Mesenteric fat pad (tissue), 1 donor: ENCODE measurements at places on chromosomes 5 and 9. TPM values are rescaled to one million over a fixed set of nuclear protein-coding genes. Genes with fewer than 3 reads are reported as not detected.
A peak's percentile ranks its signal among the peaks of the same experiment; 100 is the strongest.

RNF183 gene
- total RNA-seq, result not detected

GTF3C4 gene
- 9.5 TPM for total RNA-seq

RNF208 gene
- total RNA-seq, result 5.9 TPM

MAPK9 gene
- 35.0 TPM for total RNA-seq

SLC6A3 gene
- not detected for total RNA-seq

SLC34A3 gene
- total RNA-seq, result not detected

SLC36A2 gene
- total RNA-seq, result not detected

TMEM250 gene
- 30.2 TPM for total RNA-seq

CCNJL gene
- total RNA-seq, result 0.80 TPM

HEMGN gene
- not detected for total RNA-seq

AK1 gene
- total RNA-seq, result 68.3 TPM

IL7R gene
- total RNA-seq, result 5.2 TPM

PCDHA1 gene
- not detected for total RNA-seq

PCDHGB1 gene
- total RNA-seq, result 1.3 TPM

NDUFB6 gene
- total RNA-seq, result 41.9 TPM

ZNF169 gene
- 4.6 TPM for total RNA-seq

CCDC183 gene
- total RNA-seq, result 0.71 TPM

DNA sequence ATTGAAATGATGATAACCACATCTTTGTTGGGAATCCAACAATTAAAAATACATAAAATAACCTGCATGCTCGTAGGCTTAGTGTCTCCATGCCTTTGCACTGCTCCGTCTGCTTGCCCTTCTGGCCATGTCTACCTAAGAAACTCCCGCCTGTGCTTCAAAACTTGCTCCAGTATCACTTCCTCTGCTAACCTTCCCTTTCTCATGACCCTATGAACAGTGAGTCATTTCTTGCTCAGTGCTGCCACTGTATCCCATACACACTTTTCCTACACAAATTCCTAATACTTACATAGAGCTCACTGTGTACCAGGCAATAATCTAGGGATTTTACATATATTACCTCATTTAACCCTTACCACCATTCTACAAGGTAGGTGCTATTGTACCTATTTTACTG is 33.5 kb downstream of the TMEM245 start:
- DNase-seq, result no peak

DNA sequence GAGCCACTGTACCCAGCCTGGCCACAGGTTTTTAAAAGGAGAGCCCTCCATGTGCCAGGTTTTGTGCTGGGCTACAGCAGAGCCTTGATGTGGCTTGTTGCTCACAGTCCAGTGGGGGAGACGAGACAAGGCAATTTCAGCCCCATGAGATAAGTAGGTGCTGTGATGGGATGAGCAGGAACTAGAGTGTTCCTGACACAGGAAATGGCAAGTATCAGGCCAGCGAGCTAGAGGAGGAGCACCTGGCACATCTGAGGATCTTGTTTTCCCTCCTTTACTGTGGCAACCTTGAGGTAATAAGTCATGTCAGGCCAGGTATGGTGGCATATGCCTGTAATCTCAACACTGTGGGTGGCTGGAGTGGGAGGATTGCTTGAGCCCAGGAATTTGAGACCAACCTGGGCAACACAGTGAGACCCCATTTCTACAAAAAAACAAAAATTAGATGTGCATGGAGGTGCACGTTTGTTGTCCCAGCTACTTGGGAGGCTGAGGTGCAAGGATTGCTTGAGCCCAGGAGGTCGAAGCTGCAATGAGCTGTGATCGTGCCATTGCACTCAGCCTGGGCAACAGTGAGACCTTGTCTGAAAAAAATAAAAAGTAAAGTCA is 3.8 kb upstream of the ZDHHC12 start:
- no peak for DNase-seq

DNA sequence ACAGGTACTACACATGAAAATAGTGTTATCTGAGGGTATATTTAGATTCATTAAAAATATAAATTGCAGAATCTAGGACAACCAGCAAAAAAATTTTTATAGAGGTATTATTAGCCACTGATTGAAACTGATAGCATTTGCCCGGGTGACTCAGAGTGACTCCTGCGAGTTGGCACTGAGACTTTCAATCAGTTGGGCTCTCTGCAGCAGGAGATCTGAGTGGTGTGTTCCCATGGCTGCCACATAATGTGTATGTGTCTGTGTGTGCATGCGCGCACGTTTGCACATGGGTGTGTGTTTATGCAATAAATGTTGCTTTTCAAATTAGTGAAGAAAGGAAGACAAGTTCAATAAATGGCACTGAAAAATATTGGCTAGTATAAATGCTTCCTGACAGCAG is 100.1 kb upstream of the MRPS30 start:
- no peak for DNase-seq

DNA sequence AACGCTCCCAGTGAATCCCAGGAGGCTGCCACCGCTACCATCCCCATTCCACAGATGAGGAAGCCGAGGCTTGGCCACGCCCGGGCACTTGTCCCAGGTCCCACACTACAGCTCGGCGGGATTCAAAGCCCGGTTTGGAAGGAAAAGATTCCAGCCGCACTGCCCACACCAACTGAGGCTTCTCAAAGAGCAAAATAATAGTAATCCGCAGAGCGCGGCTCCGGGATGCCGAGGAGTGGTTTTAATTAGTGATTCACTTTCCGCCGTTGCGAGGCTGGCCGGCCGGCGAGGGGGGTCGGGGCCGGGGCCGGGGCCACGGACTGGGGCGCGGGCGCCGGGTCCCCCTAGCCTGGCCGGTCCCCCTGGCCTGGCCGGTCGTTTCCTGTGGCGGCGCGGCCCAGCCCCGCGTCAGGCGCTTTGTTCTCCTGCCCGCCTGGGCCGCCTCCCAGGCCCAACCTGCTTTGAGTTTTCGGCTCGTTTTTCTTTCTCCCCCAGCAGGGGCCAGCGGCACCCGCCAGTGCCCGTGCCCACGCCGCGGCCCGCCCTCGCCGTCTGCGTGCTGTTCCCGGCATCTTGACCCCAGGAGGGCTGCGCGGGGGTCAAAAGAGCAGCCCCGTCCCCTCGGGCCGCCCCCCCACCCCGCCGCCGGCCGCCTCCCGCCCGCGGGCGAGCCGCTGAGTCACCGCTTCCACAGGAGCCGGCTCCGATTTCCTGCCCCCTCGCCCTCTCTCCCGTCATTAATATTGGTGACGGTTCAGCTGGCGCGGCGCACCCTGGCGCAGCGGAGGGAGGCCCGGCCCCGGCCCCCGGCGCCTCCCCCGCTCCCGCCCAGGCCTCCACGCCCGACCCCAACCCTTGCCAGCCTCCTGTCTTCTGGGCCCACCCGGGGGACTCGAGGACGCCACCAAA is 31.2 kb downstream of the FGF18 start:
- DNase-seq, result peak; percentile 93

DNA sequence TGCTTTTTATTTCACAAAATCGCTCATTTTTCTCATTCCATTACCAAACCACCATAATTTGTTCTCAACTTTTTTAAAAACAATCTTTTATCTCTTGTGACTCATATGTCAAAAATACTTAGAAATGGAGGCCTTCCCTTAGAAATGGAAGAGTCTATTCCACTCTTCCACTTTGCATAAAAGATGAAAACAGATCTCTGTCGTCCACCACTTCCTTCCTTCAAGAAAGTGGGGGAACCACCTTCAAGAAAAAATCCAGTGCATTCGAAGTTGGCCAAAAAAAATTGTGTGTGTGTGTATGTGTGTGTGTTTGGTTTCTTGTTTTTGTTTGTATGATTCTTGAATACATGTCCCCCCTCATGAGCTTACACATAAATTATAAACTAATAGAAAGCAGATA is 628.8 kb upstream of the DMAC1 start:
- no peak for DNase-seq

DNA sequence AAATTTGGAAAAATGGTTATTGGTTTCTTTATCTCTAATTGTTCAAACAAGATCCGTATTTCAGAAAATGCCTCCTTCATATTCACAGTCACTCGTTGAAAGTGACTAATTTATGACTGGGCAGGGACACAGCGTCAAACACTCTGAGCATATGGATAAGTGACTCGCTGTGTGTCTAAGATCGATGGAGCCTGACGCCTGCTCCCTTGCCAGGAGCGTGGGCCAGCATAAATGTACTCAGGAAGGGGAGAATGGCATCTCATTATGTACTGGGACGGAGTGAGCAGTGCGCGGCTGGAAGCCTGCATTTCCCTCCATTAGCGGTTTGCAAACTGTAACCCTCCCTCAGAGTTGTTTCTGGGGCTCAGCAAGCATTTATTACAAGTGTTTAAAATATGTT is 79.8 kb upstream of the CAST start:
- no peak for DNase-seq

DNA sequence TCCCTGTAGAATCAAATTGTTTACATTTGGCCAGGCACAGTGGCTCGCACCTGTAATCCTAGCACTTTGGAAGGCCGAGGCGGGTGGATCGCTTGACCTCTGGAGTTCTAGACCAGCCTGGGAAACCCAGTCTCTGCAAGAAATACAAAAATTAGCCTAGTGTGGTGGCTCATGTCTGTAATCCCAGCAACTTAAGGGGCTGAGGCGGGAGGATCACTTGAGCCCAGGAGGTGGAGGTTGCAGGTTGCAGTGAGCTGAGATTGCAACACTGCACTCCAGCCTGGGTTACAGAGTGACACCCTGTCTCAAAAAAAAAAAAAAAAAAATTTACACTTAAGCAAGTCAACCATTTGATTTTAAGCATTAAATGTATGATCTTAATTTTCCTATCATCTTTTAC is 17.5 kb upstream of the IQGAP2 start:
- DNase-seq, result no peak

GRCh38 chr5:121628783-121629182 is 222.9 kb upstream of the FTMT start:
- no peak for DNase-seq

GRCh38 chr5:179609834-179610108 is 13.7 kb downstream of the HNRNPH1 start:
- no peak for DNase-seq

DNA sequence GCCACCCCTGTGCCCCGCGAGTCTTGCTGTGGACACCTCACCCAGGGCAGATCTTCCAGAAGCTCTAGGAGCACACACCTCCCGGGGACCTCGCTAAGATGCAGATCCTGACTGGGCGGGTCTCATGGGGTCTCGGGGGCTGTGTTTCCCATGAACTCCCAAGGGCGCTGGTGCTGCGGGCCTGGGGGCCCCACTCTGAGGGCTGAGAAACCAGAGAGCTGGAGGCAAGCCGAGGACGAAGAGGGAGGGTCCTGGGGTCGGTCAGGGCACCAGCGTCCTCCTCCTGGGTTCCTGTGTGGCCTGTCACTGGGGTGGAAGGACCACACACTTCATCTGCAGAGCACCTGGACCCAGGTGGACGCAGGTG is 30.2 kb downstream of the SLC6A3 start:
- no peak for DNase-seq

DNA sequence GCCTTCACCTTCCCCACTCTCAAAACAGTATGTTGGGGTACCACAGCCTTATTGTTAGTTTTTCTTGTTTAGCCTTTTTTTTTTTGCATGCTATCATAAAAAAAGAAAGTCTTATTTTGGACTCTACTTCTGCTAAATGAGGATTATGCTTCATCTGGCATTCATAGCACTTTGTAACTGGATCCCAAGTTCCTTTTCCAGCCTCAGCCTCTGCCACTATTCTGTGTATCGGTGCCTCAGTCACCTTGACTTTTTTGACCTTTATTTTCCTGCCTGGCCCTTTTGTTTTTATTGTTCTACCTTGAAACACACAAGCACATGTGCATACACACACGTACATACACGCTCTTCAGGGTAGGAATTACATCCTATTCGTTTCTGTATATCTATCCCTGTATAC is 8.5 kb upstream of the MAML1 start:
- no peak for DNase-seq

DNA sequence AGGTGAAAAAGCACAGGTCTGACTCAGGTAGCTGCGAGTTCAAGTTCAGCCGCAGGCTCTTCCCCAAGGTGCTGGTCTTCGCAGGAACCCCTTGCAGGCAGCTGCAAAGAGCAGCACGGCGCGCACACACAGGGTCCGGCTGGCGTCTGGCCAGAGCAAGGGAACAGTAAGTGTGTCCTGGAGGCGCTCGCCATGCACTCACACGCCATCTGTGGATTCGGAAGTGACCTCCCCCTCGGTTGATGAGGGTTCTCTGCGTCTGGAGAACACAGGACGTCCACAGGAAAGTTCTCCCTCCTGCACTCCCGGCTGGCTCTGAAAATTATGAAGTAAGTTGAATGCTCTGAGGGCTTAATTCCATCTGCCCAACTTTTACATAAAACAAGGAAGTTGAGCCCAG is 14.0 kb upstream of the EGFL7 start:
- DNase-seq, result no peak

- DNase-seq, result no peak
Measured at GRCh38 chr9:109907810-109908458, 127.9 kb downstream of the PALM2AKAP2 start.

DNA sequence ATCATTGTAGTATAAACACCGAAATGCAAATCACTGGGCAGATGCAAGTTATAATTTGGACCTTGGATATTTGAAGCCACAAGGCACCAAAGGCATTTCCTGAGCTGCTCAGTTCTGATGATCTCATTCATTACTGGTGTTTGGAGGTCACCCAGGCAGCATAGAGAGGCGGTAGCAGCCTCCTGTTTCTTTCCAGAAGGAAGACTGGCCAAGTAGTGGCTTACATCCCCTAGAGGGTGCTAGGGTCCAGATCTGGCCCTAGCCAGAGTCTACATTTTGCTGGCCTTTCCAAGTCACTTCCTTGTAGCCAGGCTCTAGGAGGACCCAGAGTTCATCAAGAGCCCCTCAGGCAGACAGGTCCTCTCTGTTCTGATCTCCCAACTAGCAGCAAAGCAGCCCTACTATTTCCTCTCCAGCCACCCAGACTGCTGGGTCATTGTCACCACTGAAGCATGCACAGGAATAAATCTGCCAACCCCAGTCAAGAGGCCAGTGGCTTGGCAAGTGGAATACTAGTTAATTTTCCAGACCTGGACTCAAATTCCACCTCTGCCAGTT is 33.4 kb upstream of the TTC1 start:
- DNase-seq, result no peak

- no peak for DNase-seq
Measured at GRCh38 chr5:124872615-124873014, 126.2 kb upstream of the ZNF608 start.

- peak; percentile 71 for DNase-seq
Measured at GRCh38 chr9:124216474-124217176, 41.1 kb upstream of the NEK6 start.

GRCh38 chr9:12955510-12956163 is 180.8 kb downstream of the LURAP1L start:
- DNase-seq, result no peak

DNA sequence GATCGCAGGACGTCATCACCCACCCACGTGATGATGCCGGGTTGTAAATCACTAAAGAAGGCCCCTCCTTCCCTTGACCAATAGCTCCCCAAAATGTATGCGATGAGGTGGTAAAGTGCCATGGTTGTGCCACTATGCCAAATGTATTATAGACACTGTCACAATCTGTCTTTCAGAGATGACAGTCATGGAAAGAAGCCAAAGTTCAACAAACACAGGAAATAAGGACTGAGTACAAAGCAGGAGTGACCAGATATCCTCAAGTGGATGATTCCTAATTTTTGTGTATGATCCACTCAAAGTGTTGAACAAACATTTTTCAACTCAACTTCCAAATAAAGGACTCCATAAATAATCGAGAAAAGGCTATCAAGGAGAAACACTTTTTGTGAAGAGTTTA is 12.5 kb downstream of the GLIS3 start:
- no peak for DNase-seq
